ENCODE measurements at places on chromosomes 16 and 17.

DNA sequence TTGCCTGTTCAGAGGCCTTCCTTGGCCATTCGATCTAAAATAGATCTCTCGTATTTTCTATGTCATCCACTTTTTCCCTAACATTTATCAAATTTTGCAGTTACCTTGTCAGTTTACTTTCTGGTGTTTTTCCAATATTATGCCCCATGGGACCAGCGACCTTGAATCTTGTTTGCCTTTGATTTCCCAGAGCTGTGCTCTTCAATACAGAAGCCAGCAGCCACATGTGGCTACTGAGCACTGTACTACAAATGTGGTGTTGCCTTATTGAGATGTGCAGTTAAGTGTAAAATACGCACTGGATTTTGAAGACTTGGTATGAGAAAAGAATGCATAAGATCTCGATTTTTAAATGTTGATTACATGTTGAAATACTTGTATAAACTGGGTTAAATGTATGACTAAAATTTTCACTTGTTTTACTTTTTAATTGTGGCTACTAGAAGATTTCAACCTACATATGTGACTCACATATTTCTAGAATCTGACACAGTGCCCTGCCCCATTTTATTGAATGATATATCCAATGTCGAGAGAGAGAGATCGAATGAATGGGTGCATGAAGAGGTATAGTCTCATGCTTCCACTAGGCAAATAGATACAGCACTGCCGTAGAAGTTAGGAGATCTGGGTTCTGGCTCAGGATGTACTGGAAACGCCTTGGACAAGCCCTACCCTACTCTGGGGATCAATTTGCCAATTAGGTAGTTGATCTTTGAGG is 824 bp upstream of the PSME3 start:
- DNase-seq = no peak

DNA sequence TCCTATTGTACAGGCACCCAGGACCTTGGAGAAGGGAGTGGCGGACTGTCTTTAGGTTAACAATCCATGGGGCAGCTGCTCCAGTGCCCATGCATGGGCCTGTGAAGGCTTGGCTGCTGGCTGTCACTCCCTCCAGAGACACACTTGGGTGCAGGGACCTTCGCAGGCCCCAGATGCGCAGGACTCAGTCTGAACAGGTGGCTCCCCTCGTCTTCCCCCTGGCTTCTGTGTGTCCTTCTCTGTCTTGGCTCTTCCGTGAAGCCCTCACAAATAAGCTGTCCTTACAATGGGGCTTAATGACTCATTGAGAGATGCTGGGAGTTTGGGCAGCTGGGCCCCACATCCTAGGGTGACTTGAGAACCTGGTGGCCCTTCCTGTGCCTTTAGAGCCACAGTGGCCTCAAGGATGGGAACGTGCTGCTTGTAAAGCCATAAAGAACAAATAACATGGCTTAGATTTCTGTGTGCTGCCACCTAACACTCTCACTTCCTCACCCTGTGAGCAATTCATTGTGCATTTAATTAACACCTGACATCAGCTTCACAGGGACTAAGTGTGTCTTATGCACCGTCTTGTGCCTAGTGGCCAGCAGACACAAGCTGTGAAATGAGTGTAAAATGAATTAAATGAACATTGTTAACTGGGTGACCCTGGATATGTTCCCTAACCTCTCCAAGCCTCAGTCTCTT is 340.7 kb downstream of the SNX29 start:
- DNase-seq = no peak

GRCh38 chr17:65194670-65195334 is 57.6 kb downstream of the RGS9 start:
- no peak for DNase-seq

DNA sequence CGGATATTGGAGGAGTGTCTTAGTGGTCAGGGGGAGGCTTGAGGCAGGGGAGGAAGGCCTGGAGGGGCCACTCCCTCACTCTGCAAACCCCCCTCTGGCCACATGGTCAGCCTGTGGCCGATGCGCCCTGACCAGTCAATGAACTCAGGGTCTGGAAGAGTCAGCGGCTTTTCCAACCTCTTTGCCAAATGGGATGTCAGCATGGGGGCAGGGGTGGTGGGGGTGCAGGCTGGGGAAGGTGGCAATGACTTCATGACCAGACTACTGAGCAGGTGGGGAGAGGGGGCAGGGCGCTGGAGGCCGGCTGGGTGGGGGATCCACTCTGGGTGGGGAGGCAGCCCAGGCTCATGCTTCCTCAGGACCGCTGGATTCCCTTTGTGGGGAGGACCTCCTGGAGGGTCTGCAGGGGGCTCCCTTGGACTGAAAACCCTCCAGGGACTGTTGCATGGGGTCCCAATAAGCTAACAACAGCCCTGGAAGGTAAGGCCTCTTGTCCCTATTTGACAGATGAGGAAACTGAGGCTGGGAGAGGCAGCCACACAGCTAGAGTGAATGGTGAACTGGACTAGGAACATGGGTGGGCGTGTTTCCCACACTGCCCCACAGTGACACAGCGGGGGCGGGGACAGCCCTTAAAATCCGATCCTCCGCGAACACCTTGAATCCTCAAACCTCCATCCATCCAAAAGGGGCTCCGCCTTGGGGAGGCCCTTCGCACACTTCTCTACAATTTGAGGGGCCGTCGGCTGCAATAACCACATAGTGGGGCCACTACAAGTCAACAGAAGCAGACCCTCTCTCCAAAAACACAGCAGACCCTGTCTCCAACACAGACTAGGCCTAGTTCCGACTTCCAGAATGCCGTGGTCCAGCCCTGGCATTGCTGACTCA is 81.0 kb upstream of the TOB1 start:
- no peak for DNase-seq

Data from tibial nerve (tissue), 4 donors.